Fibroblast of the aortic adventitia (primary cell): ENCODE measurements at places on chromosomes 1 and 21.

GRCh38 chr1:163932901-163933300 lies 611.1 kb downstream of the NUF2 start:
- no peak for DNase-seq

- peak; percentile 23 for DNase-seq
Observed at GRCh38 chr1:229597877-229598276, 28.0 kb downstream of the TAF5L start.

DNA sequence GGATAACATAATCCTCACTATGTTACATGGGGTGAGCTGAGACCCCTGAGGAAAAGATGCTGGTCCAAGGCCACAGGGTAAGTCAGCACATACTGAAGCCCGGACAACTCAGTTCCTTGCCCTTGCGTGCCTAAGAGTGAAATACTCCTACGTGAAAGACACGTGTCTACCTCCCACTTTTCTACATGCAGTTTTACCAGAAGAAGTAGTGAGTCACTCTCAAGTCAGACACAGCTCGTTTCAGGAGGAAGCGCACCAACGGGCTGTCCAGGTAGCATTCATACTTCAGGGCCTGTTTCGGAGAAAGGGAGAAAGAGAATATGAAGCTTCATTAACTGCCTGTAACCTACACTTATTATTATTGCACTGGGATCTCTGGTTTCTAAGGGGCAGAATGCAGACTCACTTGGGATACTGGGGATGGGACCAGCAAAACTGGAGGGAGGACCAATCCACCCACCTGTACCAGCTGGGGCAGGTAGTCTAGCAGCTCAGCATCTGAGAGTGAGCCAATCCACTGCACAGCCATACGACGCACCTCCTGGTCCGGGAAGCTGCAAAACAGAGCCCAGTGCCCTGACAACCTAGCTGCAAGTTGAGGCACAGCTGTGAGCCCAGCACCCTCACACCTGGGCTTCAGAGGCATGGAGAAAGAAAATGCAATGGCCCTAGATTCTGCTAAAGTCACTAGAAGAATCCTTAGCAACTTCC lies 32.4 kb upstream of the PPP1R15B start:
- DNase-seq, result no peak

DNA sequence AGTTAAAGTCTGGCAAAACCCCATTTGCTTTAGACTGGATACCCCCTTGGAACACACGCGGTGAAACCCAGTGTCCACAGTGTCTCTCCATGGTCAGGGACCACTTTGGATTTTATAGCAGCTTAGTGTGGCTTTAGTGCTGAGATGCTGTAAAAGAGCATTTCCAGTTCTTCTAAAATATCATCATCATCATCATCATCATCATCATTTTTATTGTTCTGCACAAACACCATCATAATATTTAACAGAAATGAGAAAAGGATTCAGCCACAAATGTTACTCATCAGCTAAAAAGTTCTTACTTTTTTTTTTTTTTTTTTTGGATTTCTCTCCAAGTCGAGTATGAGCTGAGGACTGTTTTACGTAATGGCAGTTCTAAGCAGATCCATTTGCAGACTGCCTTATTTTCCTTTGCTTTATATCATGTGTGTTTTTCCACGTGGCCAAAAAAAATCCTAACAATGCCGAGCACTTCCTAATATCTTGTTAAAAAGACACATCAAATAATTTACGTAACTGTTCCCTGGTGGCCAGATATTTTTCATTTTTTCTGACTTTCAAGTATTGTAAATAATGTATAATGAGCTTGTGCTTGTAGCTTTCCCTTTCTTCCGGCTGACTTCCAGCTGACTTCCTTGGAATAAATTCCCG lies 62.8 kb downstream of the EVA1C start:
- DNase-seq, result peak; percentile 87

DNA sequence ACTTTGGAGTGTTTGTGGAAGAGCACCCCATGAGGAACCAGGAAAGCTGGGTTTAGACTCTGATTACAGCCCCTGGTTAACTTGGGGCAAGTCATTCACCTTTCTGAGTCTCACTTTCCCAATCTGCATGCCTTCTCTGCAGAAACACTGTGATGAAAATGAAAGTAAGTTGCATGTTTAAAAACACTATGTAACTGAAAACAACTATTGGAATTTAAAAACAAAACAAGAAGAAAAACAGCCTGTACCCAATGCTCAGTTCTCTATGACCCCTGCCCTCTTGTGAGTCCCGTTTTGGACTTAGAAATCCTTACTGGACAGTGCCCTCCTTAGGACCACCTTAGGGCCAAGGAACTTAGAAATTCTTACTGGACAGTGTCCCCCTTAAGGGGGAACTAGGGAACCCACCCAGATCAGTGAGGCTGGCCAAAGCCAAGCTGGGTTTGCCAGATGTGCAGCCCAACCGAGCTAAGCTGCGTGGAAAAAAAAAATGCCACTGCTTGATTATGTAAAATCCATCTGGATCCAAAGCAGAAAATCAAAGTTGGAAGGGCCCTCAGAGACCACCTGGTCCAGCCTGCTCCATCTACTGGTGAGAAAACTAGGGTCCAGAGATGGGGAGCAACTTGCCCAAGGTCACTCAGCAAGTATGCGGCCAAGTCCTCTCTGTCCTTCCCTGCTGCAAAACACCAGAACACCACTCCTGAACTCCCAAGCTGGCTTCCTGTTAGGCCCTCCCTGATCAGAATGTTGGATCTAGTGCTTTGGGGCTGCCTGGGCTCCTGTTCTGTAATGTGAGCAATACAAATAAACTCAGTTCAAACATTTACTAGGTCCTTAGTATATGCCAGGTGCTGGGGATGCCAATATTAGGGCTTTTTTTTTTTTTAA lies 77.7 kb downstream of the MRPL37 start:
- DNase-seq, result no peak

- no peak for DNase-seq
Observed at GRCh38 chr1:46448109-46448911, 41.3 kb upstream of the DMBX1 start.

GRCh38 chr1:161258439-161259344 lies at the start of gene PCP4L1:
Gene PCP4L1, plus strand, starts transcription at chr1:161258745. Its CDS starts 230 bp downstream, at chr1:161258975.
- peak; percentile 42 for DNase-seq

DNA sequence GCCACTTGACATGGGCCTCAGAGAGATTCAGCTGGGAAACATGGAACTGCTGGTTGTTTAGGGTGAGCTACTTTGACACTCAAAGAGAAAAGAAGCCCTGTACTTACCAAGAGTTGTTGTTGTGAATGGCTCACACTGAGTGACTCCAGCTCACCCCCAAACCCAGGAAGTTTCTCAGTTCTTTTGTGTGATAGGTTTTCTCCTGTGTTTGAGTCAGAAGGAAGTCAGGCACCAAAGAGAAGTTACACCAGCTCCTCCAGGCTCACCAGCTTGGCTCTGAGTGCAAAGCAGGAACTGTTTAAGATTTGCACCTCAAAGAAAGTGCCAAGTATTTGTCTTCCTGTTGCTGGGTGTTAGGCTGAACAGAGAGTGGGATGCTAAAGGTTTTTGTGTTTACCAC lies 111.2 kb upstream of the PROX1 start:
- no peak for DNase-seq

GRCh38 chr1:2955652-2956051 lies 65.6 kb upstream of the ACTRT2 start:
- no peak for DNase-seq

- DNase-seq, result no peak
Observed at GRCh38 chr1:231779081-231779480, 152.5 kb downstream of the DISC1 start.

GRCh38 chr1:59177756-59178155 lies 119.1 kb upstream of the FGGY start:
- DNase-seq, result no peak

DNA sequence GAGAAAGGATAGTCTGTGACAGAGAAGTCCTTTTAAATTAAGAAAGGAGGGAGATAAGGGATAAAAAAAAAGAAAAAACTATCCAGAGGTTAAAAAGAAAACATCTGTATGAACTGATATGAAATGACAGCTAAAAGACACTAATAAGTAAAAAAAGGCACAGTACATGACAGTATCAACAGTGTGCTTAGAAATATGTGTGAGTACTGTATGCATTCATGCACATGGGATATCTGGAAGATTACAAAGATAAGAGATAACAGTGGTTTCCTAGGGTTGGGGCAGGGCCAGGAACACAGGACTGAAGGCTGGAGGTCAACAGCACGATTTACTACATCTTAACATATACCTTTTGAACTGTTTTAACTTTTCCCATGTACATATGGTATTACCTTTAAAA lies 13.3 kb downstream of the PTP4A2 start:
- no peak for DNase-seq

DNA sequence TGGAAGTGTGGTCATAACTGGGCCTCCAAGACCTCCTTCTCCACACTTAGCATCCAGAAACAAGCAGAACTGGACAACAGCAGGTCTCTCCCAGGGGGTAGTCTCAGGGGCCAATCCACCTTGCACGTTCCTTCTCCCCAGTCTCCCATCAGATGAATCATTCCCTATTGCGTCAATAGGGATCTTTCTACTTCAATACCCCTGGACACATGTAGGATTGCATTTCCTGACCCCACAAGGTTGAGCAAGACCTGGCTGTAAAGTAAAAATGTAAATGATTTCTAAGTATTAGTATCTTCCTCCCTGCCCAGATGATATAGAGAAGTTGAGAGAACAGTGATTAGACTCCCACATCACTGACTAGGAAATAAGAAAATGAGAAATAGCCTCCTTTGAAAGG lies 224.5 kb upstream of the CSF3R start:
- DNase-seq, result no peak

- no peak for DNase-seq
Observed at GRCh38 chr21:34609933-34610549, 4.9 kb downstream of the RCAN1 start.

DNA sequence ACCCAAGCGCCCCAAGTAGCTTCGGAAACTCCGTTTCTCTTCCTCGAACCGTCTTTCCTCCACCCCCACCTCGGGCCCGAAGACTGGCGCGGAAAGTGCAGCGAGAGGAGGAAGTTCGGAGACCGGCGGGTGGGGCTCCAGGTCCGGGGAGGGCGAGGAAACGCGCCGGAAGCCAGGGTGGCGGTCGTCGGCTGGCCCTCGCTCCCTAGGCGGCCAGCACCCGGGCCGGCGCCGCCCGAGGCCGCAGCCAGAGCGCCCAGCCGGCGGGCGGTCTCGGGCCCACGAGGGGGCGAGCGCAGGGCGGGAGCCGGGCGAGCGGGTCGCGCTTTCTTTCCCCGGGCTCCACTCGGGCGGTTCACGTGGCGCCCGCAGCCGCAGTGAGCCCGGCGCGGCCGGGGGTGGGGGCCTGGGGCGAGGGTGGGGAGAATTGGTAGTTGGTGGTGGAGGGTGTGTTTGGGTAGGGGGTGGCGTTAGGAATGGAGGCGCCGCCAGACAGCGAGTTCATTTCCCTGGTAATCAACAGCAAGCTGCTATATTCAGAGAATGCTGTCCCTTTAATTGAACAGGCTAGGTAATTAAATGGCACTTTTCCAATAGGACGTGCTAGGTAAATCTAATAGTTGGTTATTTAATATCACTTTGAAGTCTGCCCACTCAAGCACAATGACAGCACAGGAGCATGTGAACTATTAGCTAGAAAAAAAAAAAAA lies 6.7 kb downstream of the LMO4 start:
- peak; percentile 14 for DNase-seq

DNA sequence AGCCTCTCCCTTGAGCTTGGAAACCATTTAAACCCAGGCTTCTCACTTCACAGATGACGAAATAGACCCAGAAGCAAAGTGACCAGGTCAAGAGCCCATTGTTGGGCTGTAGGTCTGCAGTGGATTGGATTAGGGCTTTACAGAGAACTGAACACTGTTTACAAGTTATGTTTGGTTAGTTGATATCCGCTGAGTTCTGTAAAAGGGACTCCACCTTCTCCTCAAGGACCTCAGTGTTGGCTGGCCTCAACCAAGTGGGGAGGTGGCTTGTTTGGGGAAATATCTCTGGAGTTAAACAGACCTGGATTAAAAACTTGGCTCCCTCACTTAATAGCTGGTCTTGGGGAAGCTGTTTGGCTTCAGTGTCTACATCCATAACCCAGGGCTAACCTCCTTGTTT lies 88.1 kb downstream of the UCK2 start:
- DNase-seq, result no peak

DNA sequence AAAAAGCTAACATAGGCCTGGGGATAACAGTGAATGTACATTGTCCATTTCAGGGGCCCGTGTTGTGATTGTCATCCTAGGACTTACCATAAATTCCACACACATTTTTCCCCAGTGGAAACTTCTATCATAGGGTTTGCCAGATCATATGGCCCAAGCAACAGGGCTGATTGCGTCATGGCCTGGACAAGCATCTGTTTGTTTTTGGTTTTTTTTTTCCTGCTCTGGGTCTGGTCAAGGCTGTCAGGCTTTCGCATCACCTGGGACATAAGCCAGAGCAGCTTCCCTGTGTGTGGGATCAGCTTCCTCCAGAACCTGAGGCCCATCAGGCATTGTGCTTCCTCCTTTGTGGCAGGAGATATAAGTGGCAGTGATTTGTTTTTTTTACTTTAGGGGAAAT lies 598.5 kb upstream of the USP24 start:
- peak; percentile 96 for DNase-seq

DNA sequence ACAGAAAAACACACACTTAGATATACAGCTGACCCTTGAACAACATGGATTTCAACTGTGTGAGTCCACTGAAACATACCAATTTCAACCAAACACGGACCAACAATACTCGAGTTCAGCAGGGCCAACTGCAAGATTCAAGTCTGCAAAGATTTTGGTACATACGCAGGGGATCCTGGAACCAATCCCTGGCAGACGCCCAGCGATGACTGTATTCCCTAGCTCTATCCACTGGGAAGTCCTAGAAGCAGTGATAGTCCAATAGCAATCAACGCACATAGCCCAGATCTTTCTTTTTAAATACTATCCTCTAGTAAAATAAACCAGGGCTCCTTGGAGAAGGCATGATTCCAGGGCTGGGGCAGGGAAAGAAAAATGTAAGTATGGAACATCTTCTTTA lies 9.0 kb downstream of the DDX59 start:
- DNase-seq, result peak; percentile 87

DNA sequence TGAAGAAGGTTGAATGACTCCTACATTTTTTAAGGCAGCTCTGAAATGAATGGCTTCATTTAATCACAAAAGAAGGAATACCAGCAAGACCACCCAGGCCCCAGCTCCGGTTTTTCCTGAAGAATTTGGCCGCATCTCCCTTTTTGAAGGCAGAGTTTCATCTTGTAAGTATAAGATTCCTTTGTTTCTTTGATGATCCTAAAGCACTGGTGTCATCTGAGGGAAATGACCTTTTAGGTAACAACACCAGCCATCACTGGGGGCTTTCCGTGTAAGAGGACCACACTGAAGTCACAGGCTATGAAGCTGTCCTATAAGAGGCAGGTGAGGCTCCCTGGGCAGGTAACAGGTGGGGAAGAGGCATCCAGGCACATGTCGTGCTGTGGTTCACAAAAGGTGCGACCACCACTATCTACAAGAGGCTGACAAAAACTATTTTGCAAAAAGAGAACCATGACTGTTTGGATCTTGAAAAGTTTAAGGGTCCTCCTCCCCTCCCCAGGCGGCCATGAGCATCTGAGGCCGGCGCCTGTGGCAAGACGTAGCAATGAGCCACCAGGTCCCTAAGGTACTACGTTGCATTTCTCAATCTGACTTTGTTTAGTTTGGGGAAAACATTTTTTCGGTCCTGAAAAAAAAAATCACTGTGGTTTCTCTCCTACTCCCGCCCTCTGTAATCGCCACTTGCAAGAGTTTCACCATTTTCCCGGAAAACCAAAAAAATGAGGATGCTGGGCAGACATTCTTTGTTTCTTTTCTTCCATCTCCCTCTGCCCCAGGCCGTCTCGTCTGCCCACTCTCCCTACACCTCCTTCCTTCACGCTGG lies 46.3 kb upstream of the IRF2BP2 start:
- DNase-seq, result no peak
